ENCODE measurements at places on chromosomes 2 and 18.
A peak's percentile ranks its signal among the peaks of the same experiment; 100 is the strongest.

GRCh38 chr2:161391737-161392506, 24.2 kb upstream of the TBR1 start:
- no peak for DNase-seq

DNA sequence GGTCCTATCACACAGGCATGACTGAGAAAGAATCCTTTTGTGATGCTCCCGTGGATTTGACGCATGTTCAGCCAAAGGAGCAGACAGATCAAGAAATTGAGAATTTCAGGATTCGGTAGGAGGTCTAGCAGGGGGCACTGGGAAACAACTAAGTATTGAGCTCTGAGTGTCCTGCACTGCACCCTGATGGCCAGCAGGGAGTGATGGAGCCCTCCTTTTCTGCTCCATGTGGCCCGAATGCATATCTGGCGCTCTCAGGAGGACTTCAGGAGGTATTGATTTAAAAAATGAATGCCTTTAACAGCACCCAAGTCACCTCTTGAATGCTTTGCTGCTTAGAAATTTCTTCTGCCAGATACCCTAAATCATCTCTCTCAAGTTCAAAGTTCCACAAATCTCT, 58.0 kb downstream of the ZNF519 start:
- DNase-seq, result no peak

GRCh38 chr2:98505311-98505808, 60.7 kb downstream of the INPP4A start:
- no peak for DNase-seq

DNA sequence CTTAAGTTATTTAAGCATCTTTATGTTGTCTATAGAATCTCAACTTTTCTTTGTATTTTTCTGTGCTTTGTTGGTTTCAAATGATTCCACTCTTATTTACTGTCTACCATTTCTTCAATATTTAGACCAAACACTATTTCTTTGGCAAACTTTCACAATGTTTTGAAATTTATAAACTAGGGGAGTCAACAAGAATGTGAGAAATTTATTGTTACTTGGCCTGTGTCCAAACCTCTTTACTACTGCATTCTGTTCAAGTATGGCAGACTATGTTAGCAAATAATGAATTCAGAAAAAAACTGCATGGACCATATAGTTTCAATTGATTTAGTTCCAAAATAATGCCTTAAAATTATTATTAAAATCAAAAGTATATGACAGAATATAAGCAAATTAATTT, 470.2 kb downstream of the FBXO15 start:
- no peak for DNase-seq

DNA sequence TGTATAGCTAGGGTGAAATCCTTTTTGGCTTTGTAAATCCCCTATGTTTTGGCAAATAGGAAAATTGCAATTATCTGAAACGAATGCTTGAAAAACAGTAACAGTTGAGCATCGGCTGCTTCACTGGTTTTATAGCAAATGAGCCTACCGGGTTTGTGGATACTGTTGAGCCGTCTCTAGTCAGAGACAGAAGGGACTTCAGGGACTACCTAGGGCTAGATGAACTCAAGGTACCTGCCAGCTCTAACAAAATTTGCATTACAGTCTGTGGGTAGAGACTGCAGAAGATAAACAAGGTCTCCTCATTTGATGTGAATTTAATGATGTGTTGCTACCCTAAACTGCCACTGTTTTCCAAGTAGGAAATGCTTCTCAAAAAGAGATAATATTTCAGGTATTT, 101.1 kb downstream of the EML6 start:
- DNase-seq, result no peak

- peak; percentile 3 for DNase-seq
Measured at GRCh38 chr2:230537531-230537976, 121.6 kb downstream of the SP100 start.

DNA sequence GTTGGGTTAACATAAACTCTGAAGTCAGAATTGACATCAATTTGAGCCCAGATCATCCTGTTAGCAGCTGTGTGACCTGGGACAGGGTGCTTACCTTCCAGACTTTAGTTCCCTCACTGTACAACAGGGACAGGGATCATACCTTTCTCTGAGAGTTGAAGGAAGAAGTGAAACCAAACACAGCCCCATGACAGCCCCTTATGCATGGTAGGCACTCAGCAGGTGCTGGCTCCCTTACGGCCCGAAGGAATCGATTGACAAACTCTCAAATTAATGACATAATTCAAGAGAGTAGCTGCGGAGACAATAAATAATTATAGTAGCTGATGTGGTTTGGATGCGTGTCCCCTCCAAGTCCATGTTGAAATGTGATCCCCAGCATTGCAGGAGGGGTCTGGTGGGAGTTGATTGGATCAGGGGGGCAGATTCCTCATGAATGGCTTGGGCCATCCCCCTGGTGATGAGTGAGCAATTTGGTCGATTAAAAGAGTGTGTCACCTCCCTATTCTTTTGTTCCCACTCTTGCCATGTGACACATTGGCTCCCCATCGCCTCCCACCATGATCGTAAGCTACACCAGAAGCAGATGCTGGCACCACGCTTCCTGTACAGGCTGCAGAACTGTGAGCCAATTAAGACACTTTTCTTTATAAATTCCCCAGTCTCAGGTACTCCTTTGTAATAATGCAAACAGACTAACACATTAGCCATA, 72.4 kb downstream of the ODC1 start:
- no peak for DNase-seq

- no peak for DNase-seq
Measured at GRCh38 chr18:56326336-56327072, 311.9 kb downstream of the TXNL1 start.

- DNase-seq, result no peak
Measured at GRCh38 chr2:45769854-45770576, 118.5 kb downstream of the PRKCE start.

DNA sequence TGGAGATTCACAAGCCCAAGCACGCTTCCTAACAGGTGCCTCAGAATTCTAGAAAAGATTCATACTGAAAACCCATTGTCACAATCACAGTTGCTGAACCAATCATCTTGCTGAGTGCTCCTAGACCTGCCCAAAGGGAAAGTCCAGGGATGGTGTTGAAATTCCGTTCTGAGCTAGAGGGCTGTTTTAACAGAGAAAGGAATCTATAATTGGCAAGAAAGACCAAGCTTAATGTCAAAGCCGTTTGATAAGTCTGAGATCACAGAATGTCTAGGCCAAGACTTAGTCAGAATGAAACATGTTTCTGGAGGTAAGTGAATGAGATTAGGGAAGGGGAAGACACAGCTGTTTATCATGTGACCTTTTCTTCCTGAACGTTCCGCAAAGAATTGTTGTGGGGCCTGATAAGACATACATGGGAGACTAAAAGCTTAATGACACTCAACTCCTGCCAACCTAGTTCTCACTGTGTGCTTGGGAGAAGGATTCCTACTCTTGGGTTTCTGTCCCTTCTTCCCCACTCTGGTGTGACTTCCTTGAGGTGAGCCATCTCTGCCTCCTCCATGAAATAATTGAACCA, 27.5 kb downstream of the PMAIP1 start:
- no peak for DNase-seq

DNA sequence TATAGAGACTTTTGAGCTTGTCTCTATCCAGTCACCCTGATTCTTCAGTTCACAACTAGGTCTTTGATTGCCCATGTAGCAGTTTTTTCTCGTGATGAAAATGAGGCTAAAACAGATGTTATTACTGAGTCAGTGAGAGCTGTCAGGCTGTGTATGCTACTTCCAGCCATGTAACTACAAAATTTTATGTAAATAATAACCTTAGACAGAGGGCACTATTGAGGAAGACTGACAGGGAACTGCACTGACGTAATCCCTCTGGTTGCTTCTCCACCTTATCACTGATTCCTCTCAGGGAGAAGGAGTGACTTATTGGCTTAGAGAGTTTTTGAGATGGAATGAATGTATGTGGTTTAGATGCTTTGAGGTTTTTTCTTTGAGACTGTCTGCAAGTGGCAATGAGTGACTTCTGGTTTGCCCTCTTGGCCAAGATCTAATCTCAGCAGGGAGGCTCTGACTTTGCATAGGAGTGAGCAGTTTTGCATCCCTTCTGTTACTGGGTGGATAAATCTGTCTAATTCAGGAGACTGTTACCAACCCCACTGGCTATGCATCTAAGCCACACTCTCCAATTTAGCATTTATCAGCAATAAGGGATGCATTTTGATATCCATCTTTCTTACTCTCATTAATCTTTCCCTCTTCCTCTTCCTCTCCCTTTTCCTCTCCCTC, 555.2 kb upstream of the FANCL start:
- DNase-seq, result no peak

DNA sequence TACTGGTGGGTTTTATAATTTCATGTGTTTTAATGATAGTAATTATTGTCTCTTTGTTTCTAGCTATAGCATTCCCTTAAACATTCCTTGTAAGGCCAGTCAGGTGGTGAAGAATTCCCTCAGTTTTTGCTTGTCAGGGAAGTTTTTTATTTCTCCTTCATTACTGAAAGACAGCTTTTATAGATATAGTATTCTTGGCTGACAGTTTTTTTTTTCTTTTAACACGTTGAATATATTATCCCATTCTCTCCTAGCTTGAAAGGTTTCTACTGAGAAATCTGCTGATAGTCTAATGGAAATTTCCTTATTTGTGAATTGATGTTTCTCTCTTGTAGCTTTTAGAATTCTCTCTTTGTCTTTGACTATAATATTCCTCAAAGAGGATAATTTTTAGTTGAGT, 46.8 kb downstream of the ASB1 start:
- no peak for DNase-seq

DNA sequence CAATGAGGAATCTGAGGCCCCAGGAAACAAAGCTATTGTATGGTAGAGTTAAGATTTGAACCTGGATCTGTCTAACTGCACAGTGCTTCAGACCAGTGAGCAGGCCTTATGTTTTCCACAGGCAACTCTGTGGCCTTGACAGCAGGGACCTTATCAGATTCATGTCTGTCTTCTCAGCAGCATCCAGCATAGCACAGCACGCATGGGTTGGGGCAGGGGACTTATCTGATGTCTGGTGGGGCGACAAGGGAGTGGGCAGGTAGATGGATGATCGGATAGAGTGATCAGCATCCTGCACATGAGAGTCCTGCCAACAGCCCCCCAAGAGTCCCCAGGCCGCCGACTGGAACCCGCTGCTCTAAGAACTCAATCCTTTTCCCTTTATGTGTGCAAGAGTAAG, 28.7 kb upstream of the KCNF1 start:
- no peak for DNase-seq

DNA sequence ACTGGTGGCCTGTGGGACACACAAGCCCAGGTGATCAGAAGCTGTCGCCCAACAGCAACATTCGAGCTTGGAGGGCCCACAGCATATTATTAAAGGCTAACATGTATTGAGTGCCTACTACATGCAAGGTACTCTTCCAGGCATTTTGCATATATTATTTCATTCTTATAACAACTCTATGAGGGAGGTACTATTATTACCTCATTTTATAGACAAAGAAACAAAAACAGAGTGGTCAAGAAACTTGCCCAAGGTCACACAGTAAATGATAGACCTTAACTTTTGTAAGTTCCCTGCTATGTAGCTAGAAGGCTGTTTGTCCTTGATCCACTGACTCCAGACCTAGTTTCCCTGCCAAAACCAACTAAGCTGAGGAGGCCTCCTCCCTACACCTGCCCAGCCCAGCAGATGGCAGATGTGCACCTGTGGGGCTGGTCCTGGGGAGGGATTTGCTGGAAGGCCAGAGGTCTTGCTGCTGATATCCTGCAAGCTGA, 35.7 kb downstream of the KANSL3 start:
- no peak for DNase-seq

DNA sequence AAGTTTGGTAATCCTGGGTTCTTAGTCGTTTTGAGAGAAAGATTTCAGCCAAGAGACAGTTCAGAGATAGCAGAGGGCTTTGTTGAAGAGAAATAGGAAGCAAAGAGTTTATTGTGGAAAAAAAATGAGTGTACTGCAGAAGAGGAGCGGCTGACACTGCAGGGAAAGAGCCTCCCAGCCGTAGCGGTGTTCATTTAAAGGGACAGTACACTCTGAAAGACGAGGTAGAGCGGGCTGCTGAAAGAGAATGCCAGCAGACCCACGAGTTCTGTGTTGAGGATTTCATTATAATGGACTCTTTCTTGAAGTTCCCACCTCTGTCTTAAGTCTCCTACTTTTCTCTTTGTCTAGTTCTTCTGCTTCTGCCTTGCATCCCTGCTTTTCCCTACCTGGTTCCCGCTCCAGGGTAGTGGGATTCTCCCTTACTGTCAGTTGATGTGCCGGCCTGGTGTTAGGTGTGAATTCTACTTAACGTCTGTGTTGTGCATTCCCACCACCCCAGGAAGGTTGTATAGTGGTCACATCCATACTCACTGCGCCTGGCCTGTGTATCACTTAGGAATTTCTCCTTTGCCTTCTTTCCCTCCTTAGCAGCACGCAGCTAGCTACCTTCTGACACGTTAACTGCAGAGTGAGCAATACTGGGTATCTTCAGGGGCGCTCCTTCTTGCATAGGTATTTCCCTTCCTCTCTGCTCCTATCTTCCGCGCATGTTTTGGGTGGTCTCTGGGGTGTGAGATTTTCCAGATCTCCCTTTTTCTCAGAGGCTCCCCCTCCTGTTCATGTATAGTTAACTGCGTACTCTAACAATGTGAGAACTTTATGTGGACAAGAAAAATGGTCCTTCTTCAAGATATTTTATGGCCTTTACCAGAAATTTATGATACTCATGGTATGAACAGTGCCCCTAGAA, 164.5 kb downstream of the PTH2R start:
- DNase-seq, result no peak

GRCh38 chr2:191230174-191230573, 15.0 kb upstream of the MYO1B start:
- no peak for DNase-seq

- DNase-seq, result no peak
Measured at GRCh38 chr2:209358992-209359391, 64.9 kb upstream of the MAP2 start.

DNA sequence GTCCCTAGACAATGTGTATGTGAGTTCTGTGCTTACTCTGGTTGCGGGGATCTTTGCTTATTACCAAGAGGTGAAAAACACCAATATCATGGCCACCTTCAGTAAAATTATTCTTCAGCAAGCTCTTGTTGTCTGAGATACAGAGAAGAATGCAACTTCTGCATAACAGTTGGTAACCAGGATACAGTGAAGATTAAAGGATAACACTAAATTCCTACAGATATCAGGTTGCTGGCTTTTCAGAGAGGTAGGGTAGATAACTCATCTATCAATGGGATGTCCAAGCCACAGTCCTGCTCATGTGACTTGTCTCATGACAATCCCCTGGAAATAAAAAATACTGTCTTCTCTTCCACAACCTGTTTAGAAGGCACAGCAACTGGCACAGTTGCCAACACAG, 308.5 kb downstream of the TNS1 start:
- DNase-seq, result no peak

GRCh38 chr2:3754795-3755194, 51.4 kb downstream of the DCDC2C start:
- DNase-seq, result no peak

Measured in stimulated activated CD4-positive, alpha-beta T cell treated with anti-CD3 and anti-CD28 coated beads, TNF-alpha, amount 100 ng/mL, for 48 hours (primary cell).